ENCODE measurements at places on chromosomes 7 and 10. TPM values are rescaled to one million over a fixed set of nuclear protein-coding genes. Genes with fewer than 3 reads are reported as not detected.
A peak's percentile ranks its signal among the peaks of the same experiment; 100 is the strongest.

MPP7 gene
- total RNA-seq, result 6.9 TPM

DNA sequence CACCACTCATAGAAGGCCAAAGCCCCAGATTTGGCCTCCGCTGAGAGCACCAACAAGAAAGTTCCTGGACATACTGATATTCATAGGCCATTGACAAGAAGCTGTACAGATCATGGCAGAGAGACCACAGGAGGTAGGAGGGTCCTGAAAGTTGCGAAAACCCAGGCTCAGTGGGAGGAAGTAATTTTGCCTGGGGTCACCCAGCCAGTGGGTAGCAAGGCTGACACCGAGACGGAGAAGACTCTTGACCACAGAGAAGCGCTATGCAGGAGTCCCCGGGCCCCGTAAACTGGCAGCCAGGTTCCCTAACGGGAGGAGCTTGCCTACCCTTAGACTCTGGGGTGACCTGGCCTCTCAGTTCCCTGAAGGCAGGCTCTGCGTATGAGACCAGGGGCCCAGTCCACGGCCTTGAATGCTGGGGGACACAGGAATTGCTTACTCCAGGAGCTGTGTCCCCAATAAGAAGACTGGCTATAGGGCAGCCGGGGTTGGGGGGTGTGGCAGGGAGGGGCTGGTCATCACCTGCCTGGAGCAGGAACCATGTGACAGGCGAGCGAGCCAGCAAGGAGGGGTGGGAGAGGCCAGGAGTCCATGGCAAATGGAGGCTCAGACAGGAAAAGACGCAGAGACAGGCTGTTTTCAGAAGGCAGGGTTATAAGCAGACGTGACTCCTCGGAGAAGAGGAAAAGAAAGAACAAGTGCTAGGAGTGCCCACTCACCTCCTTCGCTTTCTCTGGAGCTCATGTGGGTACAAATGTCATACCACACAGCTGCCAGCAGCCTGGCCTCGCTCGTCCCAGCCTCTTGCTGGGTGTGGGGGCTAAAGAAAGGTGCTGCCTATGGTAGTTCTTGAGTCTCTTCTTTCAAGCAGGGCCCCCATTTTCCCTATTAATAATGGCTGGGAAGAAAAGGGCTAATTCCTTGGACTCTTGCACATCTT, 24.6 kb upstream of the NPFFR1 start:
- DNase-seq, result no peak
- H3K27ac ChIP-seq, result no peak overlapping the region
- no peaks in the 10 kb centered on the region for H3K36me3 ChIP-seq

DNA sequence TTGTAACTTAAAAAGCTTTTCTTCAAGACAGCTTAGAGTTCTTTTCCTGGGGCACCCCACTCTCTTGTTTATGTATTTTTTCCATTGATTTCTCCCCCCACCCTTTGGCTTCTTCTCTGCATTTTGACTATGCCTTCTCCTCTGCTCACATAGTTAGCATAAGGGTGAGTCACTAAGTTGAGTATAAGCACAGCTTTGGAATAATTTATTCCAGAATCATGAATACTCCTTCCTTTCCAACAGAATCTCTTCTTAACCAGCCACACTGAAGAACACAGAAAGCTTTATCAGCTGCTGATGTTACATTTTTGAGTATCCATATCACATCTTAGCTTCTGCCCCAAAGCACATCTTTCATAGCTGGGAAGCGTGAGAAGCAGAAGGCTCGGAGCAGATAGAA, 449.5 kb upstream of the MKI67 start:
- no peak overlapping the region for H3K27ac ChIP-seq
- peaks cover 4% of the 10 kb centered on the region for H3K27me3 ChIP-seq
- peaks cover 4% of the 10 kb centered on the region for H3K4me1 ChIP-seq
- peaks cover 4% of the 10 kb centered on the region for H3K36me3 ChIP-seq
- no peak for DNase-seq

AS3MT gene
- 16.5 TPM for total RNA-seq

DNA sequence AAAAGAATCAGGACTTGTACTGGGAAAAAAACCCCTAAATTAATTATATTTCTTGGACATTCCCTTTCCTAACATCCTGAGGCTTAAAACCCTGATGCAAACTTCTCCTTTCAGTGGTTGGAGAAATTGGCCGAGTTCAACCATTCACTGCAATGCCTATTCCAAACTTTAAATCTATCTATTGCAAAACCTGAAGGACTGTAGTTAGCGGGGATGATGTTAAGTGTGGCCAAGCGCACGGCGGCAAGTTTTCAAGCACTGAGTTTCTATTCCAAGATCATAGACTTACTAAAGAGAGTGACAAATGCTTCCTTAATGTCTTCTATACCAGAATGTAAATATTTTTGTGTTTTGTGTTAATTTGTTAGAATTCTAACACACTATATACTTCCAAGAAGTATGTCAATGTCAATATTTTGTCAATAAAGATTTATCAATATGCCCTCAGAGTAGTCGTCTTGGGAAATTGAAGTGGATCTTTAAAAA, 6.6 kb downstream of the EMX2 start:
- H3K36me3 ChIP-seq, result no peaks in the 10 kb centered on the region
- no peak overlapping the region for H3K4me3 ChIP-seq

RELN gene
- total RNA-seq, result 0.02 TPM

DNA sequence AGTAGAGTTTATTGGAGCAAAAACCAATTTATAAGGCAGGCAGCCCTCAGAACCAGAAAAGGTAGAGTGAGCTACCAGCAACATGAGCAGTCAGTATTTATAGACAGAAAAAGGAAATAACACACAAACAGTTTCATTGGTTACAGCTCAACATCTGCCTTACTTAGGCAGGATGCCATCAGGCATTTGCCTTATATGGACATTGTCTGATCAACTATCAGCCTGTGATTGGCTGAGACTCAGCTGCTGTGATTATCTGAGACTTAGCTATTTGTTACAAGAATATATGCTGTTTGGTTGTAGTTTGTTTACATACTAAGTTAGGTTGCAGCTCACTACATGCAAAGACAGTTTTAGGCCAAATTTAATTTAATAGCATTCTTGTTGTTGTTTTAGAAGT, 60.4 kb upstream of the CDK1 start:
- no peak overlapping the region for H3K4me3 ChIP-seq
- DNase-seq, result no peak
- H3K4me1 ChIP-seq, result no peaks in the 10 kb centered on the region
- H3K27ac ChIP-seq, result no peak overlapping the region

ADAM22 gene
- total RNA-seq, result 8.7 TPM

AKR1C4 gene
- not detected for total RNA-seq

- peaks cover 2% of the 10 kb centered on the region for H3K4me1 ChIP-seq
- no peaks in the 10 kb centered on the region for H3K27me3 ChIP-seq
- DNase-seq, result peak; percentile 70
- H3K4me3 ChIP-seq, result no peak overlapping the region
- H3K36me3 ChIP-seq, result no peaks in the 10 kb centered on the region
Observed at GRCh38 chr10:28431139-28431538, 101.8 kb upstream of the WAC start.

DNA sequence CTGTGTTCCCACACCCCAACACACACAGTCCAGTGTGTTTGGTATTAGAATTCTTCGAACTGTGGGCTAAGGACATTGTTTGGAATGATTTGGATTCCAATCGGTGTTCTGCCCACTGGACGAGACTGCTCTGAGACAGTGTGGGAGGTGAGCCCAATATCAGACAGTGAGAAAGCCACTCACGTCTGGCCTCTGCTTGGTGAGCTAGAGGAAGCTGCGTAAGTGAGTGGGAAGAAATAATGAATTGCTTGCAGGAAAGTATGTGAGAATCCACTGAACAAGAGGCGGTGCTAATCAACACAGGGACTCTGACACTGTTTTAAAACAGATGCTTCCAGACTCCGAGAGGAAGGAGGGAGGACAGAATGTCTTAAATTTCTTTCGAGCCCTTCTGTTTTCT, 675.0 kb upstream of the ANKRD30A start:
- no peaks in the 10 kb centered on the region for H3K27me3 ChIP-seq
- no peak overlapping the region for H3K4me3 ChIP-seq
- H3K4me1 ChIP-seq, result peaks cover 2% of the 10 kb centered on the region
- H3K36me3 ChIP-seq, result peaks cover 9% of the 10 kb centered on the region
- no peak for DNase-seq

HOXA4 gene
- total RNA-seq, result not detected

- peaks cover 7% of the 10 kb centered on the region for H3K4me1 ChIP-seq
- no peak overlapping the region for H3K4me3 ChIP-seq
- H3K27me3 ChIP-seq, result no peaks in the 10 kb centered on the region
- H3K27ac ChIP-seq, result no peak overlapping the region
Observed at GRCh38 chr10:51227897-51228713, 153.8 kb downstream of the PRKG1 start.

DNA sequence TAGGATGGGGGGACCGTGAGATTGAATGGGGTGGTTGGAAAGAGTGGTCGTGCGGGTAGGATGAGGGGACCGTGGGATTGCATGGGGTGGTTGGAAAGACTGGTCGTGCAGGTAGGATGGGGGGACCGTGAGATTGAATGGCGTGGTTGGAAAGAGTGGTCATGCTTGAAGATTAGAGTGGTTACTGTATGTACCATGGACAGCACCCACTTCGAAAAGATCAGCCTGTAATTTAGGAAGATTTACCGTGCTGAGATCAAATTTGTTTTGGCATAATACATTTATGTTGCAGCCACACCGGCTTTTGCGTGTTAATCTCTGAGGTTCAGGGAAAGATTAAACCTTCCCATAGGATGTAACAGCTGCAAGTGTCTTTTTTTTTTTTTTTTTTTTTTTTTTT, 495.2 kb upstream of the ADARB2 start:
- H3K4me3 ChIP-seq, result no peak overlapping the region
- H3K27ac ChIP-seq, result no peak overlapping the region
- no peak for DNase-seq
- H3K4me1 ChIP-seq, result no peaks in the 10 kb centered on the region
- H3K36me3 ChIP-seq, result no peaks in the 10 kb centered on the region

GRCh38 chr10:76175533-76176165, 744.2 kb downstream of the LRMDA start:
- H3K4me1 ChIP-seq, result 0 out of 2 replicates have a peak, but pooled peaks cover 6% of the 10 kb centered on the region
- no peak overlapping the region for H3K4me3 ChIP-seq
- no peak for DNase-seq
- H3K27me3 ChIP-seq, result no peaks in the 10 kb centered on the region

GRCh38 chr10:17210361-17210760, 8.9 kb upstream of the TRDMT1 start:
- H3K4me1 ChIP-seq, result peaks cover 4% of the 10 kb centered on the region
- no peak overlapping the region for H3K4me3 ChIP-seq
- no peaks in the 10 kb centered on the region for H3K27me3 ChIP-seq
- H3K27ac ChIP-seq, result no peak overlapping the region
- H3K36me3 ChIP-seq, result no peaks in the 10 kb centered on the region
- no peak for DNase-seq

DNA sequence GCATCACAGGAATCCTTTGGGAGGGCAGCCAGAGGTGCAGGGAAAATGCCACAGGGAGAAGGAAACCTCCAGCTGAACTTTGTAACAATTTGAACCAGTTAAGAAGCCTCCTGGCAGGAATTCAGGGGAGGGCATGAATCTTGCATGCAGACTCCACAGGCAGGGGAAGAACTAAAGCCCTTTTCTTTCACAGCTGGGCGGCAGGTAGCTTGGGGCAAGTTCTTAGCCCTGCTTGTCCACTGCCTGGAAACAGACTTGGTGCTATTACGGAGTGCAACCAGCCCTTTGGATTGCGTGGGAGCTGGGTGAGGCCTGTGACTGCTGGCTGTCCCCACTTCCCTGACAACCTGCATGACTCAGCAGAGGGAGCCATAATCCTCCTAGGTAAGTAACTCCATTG, 51.7 kb upstream of the ADAM12 start:
- H3K4me3 ChIP-seq, result no peak overlapping the region
- H3K27me3 ChIP-seq, result no peaks in the 10 kb centered on the region
- DNase-seq, result no peak
- H3K27ac ChIP-seq, result no peak overlapping the region
- no peaks in the 10 kb centered on the region for H3K4me1 ChIP-seq
- no peaks in the 10 kb centered on the region for H3K36me3 ChIP-seq

KIFBP gene
- 45.5 TPM for total RNA-seq

GRCh38 chr7:40419806-40420205, 285.0 kb downstream of the SUGCT start:
- H3K27me3 ChIP-seq, result no peaks in the 10 kb centered on the region
- no peak overlapping the region for H3K4me3 ChIP-seq
- no peak for DNase-seq
- no peaks in the 10 kb centered on the region for H3K36me3 ChIP-seq
- H3K4me1 ChIP-seq, result no peaks in the 10 kb centered on the region

DNA sequence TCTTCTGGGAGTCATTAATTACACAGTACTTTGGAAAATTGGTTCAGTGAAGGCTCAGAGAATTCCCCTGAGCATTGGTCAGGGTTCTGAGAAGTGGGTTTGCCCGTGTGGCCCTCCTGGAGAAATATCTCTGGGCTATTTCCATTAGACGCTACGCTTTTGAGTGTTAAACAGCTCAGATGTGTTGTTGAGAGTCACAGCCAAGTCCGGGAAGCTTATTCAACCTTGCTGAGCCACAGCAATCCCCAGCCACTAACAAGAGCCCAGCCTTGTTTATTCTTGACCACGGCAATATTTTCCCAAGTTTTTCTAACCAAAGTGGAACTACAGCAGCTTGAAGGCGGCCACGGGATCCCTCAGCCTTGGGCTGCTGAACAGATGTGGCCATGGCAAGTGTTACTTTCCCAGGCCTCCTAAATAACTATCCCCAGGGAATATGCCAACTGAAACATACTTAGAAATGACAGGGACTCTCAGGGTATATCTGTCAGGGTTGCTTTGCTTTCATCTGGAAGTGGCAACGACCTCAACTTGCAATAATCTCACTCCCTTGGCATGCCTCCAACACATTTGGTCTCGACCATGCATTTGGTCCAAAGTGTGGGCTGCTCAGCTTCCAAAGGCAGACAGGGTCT, 214.7 kb downstream of the EMX2 start:
- no peak overlapping the region for H3K27ac ChIP-seq
- DNase-seq, result no peak
- H3K4me3 ChIP-seq, result no peak overlapping the region
- H3K27me3 ChIP-seq, result no peaks in the 10 kb centered on the region
- no peaks in the 10 kb centered on the region for H3K36me3 ChIP-seq

PUS7 gene
- 54.3 TPM for total RNA-seq

OPN1SW gene
- total RNA-seq, result not detected

DNA sequence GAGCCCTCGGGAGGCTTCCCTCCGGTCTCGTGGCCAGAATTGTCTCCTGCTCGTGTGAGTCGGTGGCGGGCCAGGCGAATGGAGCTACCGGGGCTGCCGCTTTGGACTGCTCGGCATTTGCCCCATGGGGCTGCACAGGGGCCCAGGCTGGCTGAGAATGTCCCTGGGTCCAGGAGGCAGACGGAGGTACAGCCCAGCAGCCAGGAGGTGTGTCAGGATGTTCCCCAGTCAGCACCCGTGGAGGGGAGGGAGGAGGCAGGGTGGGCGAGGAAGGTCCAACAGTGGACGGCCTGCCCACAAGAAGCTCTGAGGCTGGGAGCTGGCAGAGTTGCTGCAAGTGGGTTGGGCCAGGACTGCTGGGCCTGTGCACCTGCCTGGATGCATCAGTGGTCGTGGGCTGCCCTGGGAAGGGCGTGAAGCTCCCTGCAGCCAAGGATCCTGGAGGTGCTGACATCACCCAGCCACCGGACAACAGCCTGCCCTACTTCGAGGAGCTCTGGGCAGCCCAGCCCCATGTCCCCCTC, 46.4 kb downstream of the PDGFA start:
- no peak overlapping the region for H3K4me3 ChIP-seq
- no peaks in the 10 kb centered on the region for H3K27me3 ChIP-seq
- no peaks in the 10 kb centered on the region for H3K4me1 ChIP-seq
- H3K36me3 ChIP-seq, result peaks cover 3% of the 10 kb centered on the region
- DNase-seq, result no peak
